Epithelial cell of alveolus of lung (primary cell): ENCODE measurements at places on chromosomes 13 and 19. TPM values are rescaled to one million over a fixed set of nuclear protein-coding genes. Genes with fewer than 3 reads are reported as not detected.

SPIB gene
- not detected in 2 replicates for total RNA-seq

SCEL gene
- total RNA-seq = 1.7 TPM in 1 of 2 replicates, not detected in the other

LYPD4 gene
- not detected in 2 replicates for total RNA-seq

IGSF23 gene
- not detected in 2 replicates for total RNA-seq

EHD2 gene
- total RNA-seq = 149 and 307 TPM in 2 replicates

ZNF582 gene
- total RNA-seq = 1.2 and 5.7 TPM in 2 replicates

MEF2B gene
- 0.48 TPM in 1 of 2 replicates, not detected in the other for total RNA-seq

ERVV-1 gene
- not detected in 2 replicates for total RNA-seq

LRP3 gene
- total RNA-seq = 36.7 and 48.1 TPM in 2 replicates

NBEA gene
- total RNA-seq = 1.8 and 1.9 TPM in 2 replicates

ZNF541 gene
- under 0.01 TPM in 1 of 2 replicates, not detected in the other for total RNA-seq

ZNF584 gene
- 12.3 and 13.3 TPM in 2 replicates for total RNA-seq

KIR3DL2 gene
- total RNA-seq = not detected in 2 replicates

FPR1 gene
- total RNA-seq = not detected in 2 replicates

PPAN gene
- total RNA-seq = 37.5 and 38.7 TPM in 2 replicates

C1QTNF9 gene
- not detected in 2 replicates for total RNA-seq

RETN gene
- total RNA-seq = not detected in 2 replicates
